ENCODE measurements at places on chromosomes 5 and 9.
A peak's percentile ranks its signal among the peaks of the same experiment; 100 is the strongest.

- no peak for DNase-seq
These were observed 6.6 kb downstream of the PDZD2 start for GRCh38 chr5:31645420-31646081.

GRCh38 chr9:78035383-78035993 lies 3.9 kb upstream of the GNAQ start:
- DNase-seq: peak; percentile 34

DNA sequence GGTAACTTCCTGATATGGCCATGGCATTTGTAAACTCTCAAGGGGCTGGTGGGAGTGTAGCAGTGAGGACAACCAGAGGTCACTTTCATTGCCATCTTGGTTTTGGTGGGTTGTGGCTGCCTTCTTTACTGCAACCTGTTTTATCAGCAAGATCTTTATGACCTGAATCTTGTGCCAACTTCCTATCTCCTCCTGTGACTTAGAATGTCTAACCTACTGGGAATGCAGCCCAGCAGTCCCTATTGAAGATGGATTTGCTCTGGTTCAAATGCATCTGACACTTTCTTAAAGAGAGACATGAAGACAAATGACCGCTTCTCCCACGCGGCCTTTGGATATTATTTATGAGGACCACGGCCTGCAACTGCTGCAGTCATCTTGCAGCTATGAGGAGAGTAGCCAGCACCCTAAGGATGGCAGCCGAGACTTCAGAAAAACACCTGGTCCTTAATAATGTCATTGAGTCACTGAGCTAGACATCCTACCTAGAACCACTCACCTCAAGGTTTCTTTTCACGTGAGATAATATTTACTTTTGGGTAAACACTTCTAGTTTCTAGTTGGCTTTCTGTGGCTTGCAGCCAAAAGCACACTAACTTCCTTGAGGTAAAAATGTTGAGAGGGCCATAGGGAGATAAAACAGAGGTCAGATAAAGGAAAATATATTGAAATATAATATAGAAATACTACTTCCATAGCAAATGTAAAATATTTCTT lies 28.2 kb downstream of the CETN3 start:
- DNase-seq: no peak

DNA sequence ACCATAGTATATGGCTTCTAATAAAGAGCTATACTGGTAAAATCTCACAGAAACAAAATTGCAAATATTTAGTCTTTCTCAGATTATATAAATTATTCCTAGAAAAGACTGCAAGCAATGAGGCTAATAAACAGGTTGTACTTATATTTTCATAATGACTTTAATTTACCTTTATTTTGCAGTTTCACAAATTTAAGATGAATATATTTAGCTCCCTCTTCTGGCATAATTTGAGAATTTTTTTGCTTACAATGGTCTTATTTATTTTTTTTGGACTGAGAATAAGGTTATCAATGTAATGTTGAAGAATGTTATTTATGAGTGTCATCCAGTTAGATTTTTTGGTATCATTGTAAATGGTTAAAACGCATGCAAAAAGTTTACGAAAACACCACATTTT lies 56.7 kb downstream of the PIK3R1 start:
- no peak for DNase-seq

- no peak for DNase-seq
These were observed 3.9 kb downstream of the MEGF9 start for GRCh38 chr9:120710110-120710981.

DNA sequence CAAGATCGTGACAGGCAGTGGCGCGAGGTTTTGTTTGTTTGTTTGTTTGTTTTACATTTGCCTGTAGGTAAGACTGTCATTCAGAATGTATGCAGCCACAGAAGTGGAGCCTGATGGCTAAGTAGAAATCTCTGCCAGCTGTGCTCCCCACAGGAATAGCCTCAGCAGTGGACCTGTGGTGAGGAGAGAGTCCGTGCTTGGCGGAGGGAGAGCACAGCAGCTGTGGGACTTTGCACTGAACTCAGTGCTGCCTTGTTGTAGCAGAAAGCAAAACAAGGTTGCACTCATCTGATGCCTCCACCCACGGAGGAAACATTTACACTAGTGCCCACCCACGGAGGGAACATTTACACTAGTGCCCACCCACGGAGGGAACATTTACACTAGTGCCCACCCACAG lies 4.4 kb upstream of the ZNF782 start:
- no peak for DNase-seq

GRCh38 chr5:122362361-122362760 lies 50.3 kb downstream of the SNCAIP start:
- DNase-seq: no peak

DNA sequence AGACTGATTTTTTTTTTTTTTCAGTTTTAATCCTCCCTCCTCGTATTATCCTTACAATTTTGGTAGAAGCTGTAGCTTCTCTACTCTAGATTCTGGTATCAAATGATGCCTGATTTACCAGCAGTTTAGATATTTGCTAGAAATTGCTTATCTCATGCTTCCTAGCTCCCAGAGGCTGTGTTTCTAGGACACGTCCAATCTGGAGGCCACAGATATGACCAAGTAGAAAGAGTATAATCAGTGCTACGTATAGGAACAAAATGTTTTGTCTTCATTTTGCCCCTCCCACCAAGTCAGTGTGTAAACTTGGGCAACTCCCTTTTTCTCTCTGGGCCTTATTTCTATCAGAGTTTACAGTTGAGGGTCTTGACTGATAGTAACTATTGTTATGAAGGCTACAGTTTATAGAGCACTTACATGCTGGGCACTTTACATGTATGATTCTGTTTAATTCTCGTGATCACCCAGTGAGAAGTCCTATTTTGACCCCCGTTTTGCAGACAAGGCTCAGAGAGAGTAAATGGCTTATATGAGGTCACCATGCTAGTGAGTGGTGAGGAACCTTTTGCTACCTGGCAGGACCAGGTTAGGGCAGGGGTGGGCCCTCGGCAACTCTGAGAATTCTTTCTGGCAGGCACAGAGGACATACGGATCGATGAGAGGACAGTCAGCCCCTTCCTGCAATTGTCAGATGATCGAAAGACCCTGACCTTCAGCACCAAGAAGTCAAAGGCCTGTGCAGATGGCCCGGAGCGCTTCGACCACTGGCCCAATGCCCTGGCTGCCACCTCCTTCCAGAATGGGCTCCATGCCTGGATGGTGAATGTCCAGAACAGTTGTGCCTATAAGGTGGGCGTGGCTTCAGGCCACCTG lies 7.6 kb downstream of the HDHD3 start:
- DNase-seq: no peak

GRCh38 chr5:126628102-126628501 lies 27.4 kb downstream of the PHAX start:
- no peak for DNase-seq

- no peak for DNase-seq
These were observed 38.3 kb downstream of the RECK start for GRCh38 chr9:36074870-36075532.

DNA sequence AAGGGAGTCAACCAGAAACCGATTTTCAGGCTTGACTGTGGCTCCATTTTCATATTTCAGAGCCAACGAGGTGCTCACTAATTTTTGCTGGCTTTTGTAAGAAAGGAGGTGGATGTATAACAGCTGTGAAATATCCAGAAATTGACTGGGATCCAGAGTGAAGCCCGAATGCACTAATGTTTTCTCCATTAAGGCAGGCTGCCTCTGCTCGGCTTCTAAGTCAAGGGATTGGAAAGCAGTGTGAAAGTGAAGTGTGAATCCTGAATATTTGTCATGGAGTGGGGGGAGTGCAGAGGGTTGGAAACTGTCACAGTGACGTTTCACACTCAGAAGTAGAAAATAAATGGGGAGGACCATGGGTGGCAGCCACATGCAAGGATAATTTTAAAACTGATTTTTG lies 237.4 kb downstream of the GOLPH3 start:
- no peak for DNase-seq

- DNase-seq: no peak
These were observed 133.0 kb downstream of the ZDHHC21 start for GRCh38 chr9:14560194-14560593.

DNA sequence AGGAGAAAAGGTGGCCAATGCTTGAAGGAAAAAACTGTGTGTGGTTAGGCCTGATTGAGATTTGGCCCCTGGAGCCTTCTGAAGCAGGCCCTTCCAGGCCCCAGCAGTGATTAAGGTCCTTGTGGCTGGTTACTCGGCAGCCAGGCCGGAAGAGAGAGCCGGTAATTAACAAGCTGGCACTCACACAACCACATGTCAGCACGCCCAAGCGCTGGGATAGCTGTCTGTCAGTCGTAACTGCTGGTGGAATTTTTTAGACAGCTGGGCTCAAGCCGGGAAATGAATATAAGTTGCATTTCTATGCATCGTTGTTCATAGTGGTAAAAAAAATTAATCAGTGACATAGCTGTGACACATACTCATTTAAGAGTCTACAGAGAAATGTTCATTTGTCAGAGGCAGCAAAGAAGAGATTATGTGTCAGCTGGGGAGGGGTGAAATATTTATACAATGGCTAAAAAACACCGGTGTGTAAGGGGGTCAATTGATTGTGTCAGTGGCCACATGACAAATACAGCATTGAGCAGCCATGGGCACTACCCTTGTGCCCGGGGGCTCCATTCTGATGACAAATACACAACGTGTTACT lies 13.7 kb upstream of the ARAP3 start:
- DNase-seq: no peak

DNA sequence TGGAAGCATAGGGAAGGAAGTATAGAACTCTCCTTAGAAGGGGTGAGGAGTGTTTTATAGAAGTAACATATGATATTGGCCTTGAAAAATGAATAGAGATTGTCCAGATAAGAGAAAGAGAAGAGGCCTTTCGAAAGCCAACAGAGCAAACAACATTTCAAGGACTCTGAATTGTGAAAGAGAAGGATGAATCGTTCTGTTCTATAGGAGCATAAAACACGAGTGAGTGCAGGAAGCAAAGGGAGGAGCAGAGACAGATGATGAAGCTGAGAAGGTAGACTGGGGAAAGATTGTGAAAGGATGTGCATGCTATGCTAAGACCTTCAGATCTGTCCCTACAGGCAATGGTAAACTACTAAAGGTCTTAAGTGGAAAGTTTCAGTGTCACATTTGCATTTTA lies 271.0 kb downstream of the TMEM161B start:
- no peak for DNase-seq

DNA sequence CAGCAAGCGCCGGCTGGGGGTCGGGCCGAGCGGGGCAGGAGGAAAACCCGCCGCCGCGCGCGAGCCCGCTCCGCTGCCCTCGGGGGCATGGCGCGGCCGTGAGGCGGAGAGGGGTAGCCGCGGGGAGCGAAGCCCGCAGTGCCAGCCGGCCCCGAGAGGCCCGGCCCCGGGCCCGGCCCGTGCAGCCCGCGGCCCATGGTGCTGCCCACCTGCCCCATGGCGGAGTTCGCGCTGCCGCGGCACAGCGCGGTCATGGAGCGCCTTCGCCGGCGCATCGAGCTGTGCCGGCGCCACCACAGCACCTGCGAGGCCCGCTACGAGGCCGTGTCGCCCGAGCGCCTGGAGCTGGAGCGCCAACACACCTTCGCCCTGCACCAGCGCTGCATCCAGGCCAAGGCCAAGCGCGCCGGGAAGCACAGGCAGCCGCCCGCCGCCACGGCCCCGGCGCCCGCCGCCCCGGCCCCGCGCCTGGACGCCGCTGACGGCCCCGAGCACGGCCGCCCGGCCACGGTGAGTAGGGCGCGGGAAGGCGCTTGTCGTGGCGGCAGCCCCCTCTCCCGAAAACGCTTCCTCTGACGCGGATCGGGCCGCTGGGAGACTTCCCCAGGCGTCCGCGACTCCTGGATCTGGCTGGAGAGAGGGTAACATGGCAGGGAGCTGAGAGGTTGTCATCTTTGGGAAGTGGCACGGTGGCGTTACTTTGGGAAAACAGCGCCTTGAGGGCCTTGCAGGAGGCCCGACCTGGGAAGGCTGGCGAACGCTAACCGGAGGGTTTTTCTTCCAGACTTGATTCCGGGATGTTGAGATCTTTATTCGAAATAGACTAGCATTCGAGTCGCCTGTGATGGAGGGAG lies 523 bp downstream of the MAML1 start:
- DNase-seq: peak; percentile 37

DNA sequence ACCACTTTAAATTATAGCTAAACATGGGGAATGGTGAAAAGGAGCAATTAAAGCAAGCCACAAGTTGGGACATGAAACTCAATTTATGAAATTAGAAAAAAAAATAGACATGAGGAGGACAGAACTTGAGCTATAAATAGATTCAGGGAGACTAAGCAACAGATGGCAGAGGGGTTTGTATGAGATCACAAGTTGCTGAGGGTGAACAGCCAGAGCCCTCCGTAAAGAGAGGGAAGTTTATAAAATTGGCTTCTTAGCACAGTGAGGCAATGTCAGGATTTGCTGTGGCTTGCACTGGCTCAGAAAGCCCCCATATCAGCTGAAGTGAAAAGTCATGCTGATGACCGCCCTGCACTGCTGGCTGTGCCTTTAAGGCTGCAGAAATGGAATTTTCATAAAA lies 443.4 kb upstream of the CD180 start:
- DNase-seq: no peak

- no peak for DNase-seq
These were observed 45.2 kb downstream of the RNF180 start for GRCh38 chr5:64210866-64211265.

DNA sequence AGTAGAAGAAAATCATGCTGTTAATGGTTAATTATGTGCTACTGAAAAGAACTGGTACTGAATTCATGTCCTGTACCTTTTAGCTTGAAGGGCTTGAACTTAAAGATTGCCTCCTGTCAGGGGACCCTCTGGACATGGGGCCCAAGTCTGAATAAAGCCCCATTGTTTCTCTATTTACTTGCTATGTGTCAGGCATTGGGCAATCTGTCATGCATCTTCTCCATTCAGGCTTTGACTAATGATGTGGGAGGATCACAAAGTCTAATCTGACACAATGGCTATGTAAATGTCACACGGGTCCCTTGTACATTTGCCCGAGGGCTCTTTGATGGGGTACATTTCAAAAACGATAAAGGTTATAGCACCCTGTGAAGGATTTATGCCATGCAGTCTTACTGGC lies 64.0 kb upstream of the TUSC1 start:
- no peak for DNase-seq

GRCh38 chr5:64691291-64691690 lies 988 bp downstream of the SHISAL2B start:
- no peak for DNase-seq

DNA sequence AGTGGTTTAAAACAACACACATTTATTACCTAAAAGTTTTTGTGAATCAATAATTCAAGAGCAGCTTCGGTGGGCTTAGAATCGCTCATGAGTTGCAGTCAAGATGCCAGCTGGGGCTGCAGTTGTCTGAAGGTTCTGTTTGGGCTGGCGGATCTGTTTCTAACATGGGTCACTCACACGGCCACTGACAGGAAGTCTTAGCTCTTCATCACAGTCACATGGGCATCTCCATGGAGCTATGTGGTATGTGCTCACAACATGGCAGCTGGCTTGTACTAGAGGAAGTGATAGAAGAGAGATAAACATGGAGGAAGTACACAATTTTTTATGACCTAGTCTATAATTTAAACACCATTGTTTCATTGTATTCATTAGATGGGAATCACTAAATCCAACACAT lies 11.2 kb downstream of the KLHL9 start:
- no peak for DNase-seq

- no peak for DNase-seq
These were observed 160.8 kb downstream of the TSSK1B start for GRCh38 chr5:113273948-113274347.
